ENCODE measurements at places on chromosomes 3 and 15.

DNA sequence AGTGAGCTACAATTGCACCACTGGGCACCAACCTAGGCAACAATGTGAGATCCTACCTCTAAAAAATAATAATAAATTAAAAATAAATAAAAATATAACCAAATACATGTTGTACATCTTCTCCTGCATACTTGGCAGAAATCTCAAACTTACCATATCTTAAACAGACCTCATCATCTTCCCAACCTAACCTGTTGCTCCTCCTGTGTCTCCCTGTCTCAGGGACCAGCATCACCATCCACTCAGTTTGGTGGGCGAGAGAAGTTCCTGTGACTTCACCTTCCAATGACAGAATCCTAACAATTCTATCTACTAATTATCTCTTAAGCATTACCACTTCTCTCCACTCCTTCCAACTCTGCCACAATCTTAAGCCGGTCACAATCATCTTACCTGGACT, 3.3 kb downstream of the PIK3R4 start:
- no peak for DNase-seq

DNA sequence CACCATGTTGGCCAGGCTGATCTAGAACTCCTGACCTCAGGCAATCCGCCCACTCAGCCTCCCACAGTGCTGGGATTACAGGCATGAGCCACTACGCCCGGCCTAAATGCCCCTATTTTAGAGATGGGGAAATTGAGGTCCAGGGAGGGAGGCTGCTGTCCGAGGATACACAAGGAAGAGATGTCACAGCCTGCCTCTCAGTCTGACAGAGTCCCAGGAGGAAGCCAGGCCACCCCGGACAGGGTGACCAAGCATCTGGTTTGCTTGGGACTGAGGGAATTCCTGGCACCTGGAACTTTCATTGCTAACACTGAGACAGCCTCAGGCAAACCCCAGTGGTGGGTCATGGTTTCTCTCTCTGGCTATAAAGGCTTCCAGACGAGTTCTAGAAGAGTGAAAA, 30.6 kb upstream of the ADAMTS7 start:
- DNase-seq = no peak

DNA sequence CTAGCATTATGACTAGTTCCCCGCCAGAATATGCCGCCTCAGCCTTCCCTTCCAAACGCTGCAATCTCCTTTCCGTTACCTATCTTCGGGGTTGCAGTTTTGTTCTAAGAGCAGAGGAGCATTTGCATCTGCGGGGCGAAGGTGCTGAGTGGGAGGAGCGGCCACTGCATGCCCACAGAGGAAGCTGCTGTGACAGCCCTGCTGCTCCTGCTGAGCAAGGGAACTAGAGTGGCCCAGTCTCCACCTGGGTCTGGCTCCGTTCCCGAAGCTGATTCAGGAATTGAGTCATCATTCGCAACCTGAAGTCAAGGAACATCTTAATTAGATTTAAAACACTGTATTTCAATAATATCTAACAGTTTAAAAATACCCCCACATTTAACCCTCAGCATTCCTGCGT, 98.2 kb upstream of the TJP1 start:
- DNase-seq = no peak

- no peak for DNase-seq
Measured at GRCh38 chr15:38647683-38648082, 83.1 kb upstream of the RASGRP1 start.

DNA sequence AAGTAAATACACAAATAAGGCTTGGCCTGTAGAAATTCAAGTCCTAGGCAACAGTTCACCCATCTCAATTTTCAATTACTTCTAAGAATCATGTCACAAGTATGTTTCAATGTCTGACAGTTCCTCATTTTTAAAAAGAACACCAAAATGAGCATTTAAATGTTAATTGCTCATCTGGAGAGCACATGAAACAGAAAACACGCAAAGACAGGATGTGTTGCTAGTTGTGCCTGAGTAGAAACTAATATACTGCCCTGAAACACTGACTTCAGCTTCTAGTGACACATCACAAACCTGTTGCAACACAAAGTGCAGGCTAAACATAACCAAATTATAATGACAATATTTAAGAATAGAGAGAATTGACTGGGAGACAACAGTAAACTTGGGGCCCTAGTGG, 167.3 kb upstream of the THBS1 start:
- DNase-seq = no peak

DNA sequence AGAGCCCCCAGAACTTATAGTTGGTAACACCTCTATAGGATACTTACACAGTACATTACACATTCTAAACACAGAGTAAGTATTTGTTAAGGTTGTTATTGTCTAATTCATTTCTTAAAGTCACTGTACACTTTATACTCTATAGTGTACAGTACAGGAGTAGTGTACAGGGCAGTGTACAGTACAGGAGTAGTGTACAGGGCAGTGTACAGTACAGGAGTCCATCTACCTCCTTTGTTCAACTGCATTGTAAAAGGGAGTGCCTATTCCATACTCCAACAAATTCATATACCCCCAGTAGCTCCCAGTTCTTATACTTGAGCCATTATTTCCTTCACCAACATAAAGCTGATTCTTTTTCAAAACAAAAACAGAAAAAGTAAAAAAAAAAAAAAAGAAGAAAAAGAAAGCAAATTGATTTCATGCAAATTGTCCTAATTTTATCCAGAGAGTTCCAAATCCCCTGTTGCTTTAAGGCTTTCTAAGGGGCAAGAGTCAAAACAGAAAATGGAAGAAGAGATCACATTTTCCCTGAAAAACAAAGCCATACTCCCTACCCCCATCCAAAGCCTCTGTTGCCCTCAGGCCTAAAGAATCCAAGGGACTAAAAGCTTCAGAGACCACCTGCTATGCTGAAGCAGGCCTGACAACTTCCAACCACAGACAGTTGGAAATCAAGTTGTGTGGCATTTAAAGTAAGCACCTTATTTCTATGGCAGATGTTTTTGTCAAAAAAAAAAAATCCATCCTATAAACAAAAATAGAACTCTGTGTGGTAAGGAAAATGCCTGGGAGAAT, 125.6 kb downstream of the PLCH1 start:
- no peak for DNase-seq

DNA sequence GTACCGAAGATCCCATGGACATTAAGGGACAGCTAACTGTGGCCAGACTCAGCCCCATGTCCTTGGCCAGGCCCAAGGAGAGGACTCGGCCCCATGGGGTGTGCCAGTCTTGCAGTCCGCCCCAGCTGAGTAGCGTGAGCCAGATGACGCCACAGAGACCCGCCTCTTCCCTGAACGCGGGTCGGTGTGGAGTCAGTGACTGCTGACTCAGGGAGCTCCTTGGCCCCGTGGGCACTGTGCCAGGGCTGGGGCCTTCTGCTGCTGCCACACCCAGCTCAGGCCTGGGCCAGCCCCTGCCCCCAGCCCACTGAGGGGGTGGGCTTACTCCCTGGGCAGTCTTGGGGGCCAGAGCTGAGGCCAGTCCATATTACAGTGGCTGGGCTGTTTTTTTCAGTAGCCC, 52.8 kb downstream of the PLXNA1 start:
- DNase-seq = no peak

DNA sequence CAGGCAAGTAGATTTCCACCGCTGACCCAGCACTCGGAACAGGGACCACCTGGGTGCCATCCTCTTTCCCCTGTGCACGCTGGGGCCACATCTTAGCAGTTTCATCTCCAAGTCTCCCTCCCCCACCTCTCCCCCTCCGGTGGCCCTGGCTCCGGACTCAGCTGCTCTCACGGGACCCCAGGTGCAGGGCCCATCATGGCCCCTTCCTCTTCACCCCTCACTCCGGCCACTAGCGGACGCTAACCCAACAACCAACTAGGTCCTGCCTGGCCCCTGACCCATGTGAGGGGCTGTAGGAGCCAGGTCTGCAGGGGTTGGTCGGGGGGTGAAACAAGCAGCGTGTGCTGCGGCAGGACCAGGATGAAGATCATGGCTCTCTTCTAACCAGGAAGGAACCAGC, 31.3 kb upstream of the IQSEC1 start:
- no peak for DNase-seq

GRCh38 chr3:23845326-23846216, 39.8 kb downstream of the UBE2E1 start:
- DNase-seq = no peak

DNA sequence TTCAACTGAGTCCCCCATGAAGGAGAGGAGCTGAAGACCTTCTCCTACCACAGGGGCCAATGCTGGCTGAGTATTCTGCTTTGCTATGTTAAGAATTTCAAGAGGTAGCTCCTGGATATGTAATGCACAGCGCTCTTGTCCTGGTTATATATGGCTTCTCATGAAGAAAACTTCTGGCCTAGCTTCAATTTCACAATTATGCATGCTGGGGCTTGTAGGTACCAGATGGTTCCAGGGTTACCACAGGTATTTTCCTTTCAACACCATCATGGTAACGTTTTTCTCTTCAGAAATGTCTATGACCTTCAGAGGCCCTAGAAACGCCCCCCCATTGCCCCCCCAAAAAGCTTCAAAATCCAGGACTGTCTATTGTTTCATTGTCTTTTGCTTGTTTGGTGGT, 311.7 kb upstream of the ICE2 start:
- no peak for DNase-seq

DNA sequence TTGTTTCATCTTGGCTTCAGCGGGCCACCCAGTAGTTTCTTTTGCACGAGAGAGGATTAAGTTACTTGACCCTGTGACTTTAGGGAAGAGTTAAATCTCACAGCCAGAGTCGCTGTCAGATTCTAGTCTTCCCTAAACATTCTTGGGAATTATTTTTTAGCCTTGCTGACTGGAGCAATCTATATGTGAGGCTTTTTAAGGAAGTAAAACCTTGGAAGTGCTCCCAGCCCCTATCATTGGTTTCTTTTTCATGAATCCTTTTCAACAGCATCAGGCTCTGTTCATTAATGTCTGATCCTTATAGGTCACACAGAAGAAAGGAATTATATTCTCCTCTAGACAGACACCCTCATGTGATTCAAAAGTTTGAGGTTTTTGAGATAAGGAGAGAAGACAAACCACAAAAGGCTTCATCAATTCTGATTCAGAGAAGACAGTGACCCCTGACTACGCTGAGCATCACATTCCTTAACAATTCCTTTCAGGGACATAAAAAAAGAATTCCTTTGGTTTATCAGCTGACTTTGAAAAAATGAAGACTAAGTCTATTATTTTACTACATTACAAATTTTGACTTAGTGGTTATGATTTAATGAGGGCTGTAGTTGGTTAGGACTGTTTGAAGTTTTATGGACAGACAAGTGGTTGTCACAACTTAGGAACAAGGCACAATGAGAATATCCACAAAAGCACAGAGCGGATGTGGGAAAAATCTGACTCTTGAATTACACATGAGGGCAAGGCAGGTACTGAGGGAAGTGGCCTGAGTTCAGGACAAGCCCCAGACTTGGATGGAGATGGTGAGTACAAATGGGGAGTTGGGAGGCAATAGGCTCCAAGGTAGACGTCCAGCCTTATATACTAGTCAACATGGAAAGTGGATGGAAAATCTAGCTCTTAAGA, 171.1 kb upstream of the STT3B start:
- DNase-seq = no peak

DNA sequence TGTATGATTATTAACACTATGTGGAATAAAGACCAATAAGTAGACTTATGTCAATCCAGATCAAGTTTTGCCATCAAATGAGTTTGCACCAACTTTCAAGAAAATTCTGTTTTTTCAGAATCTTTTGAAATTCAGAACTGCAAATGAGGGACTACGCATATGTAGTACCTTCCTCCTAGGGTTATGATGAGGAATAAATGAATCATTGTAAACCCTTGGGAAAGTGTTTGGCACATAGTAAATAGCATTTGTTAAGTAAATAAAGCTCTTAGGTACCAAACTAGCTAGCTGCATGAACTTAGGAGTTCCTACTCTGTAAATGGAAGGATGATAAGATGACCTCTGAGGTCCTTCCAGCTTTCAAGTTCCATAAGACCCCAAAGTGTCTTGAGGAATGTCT, 242.6 kb upstream of the SETMAR start:
- no peak for DNase-seq

GRCh38 chr3:58349792-58350626, 17.3 kb downstream of the PXK start:
- DNase-seq = no peak
